Stimulated activated CD4-positive, alpha-beta T cell treated with anti-CD3 and anti-CD28 coated beads, Interleukin-1b, Interleukin-23, amount 100 ng/mL, for 24 hours (primary cell): ENCODE measurements at places on chromosomes 1 and 21.
A peak's percentile ranks its signal among the peaks of the same experiment; 100 is the strongest.

DNA sequence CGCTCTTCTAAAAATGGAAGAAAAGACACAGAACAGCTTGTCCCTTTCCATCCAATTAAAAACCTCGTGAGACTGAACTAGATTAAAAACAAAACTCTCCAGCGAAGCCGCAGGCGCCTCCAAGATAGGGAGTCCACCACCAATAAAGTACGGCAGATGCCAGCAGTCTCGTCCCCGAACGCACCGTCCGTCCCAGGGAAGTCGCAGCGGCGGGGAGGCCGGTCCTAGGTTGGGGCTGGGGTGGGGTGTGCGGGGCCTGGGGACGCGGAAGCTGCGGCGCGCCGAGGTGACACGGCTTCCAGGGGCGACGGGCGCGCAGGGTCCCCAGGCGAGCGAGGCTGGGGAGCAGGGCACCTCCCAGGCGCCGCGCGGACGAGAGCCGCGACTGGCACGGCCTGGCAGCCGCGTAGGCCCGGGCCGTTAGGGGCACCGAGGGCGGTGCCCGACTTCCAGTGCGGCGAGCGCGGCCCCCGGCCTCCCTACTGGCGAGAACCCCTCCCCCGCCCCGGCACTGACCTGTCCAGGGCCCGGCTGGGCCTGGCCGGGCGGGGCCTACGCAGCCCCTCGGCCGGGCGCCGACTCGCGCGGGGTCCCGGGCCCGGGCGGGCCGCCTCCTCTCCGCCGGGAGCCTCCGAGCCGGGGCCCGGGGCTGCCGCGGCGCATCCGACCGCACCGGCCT is 28.3 kb upstream of the A3GALT2 start:
- peak; percentile 12 for DNase-seq

GRCh38 chr21:41478319-41479177 is 29.4 kb downstream of the TMPRSS2 start:
- DNase-seq, result no peak

DNA sequence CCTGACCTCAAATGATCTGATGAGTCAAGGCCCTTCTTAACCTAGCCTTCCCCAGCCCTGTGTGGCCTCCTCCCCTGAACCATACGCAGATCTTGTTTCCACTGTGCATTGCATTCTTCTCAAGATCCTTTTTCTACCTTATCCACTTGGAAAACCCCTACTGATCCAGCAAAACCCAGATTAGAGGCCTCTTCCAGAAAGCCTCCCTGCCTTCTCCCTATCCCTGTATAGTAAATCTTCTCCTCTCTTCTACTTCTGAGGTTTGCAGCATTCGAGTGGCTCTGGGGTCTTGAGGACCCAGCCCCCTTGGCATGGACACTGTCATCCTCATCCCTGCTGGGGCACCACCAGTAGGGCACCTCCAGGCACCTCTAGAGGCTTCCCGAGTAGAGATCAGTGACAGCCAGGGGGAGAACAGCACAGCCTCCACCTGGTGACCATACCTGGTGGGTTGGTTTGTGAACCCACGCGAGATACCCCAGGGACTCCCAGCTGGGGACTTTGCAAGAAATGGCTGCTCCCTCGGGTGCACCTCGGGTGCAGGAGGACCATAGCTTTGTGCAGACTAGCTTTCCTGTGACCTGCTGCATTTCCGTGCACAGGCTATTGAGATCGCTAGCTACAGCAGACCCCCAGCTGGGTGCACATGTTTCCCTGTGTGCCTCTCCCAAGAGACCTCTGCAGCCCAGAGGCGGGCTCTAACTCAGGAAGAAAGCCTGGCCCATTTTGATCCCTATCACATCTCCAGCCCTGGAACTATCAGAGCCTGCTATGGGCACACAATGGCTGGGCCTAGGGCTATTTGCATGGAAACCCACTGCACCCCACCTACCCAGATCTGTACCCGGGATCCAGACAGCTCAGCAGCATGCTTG is 34.2 kb downstream of the MATN1 start:
- no peak for DNase-seq

GRCh38 chr1:170692866-170693575 is 29.1 kb downstream of the PRRX1 start:
- DNase-seq, result no peak

GRCh38 chr1:10105484-10105883 is 72.7 kb downstream of the UBE4B start:
- DNase-seq, result no peak

GRCh38 chr1:150560011-150560438 is 10.8 kb downstream of the ADAMTSL4 start:
- DNase-seq, result peak; percentile 62

DNA sequence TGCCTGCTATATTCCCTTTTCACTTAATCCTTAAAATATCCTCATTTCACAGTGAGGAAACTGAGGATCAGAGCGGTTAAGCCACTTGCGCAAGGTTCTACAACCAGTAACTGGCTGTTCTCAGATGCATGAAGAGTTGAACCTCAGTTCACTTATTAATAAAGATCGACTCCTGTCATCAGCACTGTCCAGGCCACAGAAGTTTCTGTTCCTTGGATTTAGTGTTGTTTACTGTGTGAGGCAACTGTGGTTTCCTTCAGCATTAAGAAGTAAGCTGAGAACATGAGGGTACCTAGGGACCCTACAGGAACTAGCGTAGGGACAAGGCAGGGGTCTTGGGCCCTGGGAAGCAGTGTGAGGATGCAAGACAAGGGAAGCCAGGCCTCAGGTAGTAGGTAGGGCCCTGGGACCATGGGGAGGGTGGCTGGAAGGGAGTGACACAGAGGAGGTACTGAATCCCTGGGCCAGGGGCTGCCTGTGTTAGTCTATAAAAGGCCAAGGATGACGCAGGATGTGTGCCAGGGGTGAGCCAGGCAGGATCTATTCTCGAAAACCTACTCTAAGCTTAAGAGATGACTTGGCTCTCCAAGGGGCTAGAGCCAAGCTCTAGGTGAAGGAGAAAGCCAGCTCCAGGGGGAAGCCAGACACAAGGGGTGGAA is 181.2 kb upstream of the CSF3R start:
- DNase-seq, result no peak

- DNase-seq, result no peak
These were observed 199.1 kb downstream of the SLC45A1 start for GRCh38 chr1:8516793-8517556.

- DNase-seq, result no peak
These were observed 67.8 kb downstream of the SLC37A1 start for GRCh38 chr21:42581336-42581992.

- DNase-seq, result no peak
These were observed 19.6 kb downstream of the ZNF362 start for GRCh38 chr1:33275706-33276572.

DNA sequence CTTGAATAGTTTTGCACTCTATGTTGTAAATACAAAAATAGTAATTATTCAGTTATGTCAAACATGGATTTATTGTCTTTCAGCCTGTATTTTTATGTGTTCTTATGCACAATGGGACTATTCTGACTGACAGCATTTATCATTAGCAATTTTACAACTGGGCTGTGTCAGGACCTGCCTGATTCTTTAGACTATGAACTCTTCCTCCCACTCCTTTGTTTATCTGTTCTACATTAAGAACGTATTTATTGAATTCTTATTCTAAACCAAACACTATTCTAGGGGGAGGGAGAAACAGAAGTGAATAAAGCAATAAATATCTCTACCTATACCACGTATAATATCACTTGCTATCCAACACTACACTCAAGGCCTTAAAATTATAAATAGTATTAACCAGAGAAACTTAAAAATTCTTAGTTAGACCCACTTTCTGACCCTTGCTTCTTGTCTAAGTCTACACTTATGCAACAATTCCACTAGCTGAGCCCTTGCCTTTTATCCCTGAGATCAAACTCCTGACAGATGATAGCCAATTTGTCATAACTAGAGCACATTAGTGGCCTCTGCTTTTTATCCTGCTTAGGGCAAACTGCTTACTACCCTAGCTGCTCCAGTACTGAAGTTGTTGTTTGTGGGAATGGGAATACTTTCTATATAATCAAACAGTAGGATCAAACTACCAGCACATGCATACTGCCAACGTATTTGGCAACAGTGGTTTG is 494.3 kb downstream of the BRINP3 start:
- DNase-seq, result no peak

DNA sequence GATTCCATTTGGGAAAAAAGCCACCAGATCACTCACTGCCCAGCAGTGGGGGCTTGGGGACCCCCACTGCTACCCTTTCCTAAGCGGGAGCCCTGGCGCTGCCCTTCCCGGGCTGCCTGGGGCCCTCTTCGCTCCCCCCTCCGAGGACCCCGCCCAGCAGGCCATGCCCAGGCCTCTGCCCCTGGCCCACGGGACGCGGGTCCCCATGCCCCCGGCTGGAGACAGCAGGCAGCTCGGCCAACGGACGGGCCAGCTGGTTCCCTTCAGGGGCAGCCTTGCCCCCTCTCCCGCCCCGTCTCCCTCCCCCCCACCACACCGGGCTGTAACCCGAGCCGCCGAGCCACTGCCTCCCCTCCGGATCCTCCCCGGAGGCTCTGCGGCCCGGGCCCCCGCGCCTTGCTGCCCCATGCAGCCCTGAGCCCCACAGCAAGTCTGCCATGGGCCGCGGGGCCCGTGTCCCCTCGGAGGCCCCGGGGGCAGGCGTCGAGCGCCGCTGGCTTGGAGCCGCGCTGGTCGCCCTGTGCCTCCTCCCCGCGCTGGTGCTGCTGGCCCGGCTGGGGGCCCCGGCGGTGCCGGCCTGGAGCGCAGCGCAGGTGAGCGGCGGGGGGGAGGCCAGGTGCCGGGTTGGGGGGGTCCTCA is at the start of gene MMP23B:
Gene MMP23B (plus strand): TSS at position 392 of the 639 bp plus-strand sequence. CDS start 46 bp downstream, at position 438.
- no peak for DNase-seq

- DNase-seq, result no peak
These were observed 27.5 kb downstream of the TMEM51 start for GRCh38 chr1:15180945-15181523.

GRCh38 chr21:14744368-14744767 is 198.3 kb upstream of the SAMSN1 start:
- DNase-seq, result no peak

GRCh38 chr1:26029864-26030481 is 8.4 kb downstream of the EXTL1 start:
- no peak for DNase-seq

DNA sequence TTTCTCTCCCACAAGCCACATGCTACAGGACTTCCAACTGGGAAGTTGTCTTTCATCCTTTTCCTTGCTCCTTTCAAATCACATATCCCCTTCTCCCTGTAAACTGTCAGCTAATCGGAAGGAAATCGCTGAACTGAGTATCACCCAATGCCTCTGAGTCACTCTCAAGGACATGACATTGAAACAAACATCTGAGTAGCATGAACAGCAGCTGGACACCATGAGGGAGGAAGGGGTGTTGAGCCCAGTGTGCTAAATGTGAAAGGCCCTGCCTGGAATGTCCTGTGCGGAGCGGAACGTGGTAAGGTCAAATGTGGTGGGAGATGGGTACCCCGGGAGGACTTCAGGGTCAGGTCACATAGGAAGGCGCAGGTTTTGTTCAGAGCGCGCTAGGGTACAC is at the start of gene OR2AJ1:
Gene OR2AJ1 (plus strand): TSS at position 22 of the 400 bp plus-strand sequence. CDS start 8,880 bp downstream, outside the sequence.
- DNase-seq, result no peak

DNA sequence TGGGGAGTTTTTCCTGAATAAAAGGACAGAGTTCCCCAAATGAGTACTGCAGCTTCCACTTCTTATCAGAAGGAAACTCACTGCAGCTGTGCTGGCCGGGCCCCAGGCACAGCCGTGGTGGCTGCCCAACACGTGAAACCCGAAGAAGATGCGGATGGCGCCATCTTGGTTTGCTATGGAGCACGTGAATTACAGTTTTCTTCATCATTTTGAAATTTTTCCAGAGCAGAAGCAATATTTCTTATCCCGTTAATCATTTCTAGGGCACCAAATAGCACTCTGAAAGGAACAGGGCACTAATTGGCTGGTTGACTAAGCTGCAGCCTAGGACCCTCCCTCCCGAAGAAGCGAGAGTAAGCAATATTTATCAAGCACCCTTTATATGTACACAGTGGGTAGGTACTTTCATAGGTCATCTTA is 63.2 kb upstream of the EPS8L3 start:
- DNase-seq, result no peak

DNA sequence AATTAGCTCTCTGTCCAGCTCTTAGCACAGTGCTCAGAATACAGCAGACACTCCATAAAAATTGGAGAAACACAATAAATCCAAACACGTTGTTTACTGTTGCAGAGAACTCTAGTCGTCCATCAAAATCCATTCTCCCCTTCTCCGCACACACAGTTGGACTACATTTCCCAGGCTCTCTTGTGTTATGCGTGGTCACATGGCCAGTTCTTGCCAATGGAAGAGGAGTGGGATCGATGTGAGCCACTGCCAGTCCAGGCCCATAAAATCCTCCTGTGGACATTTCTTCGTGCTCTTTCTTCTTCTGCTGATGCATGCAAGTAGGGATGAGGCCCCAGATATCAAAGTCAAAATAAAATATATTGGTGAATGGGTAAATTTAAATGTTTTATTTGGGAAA is 114.3 kb upstream of the FMN2 start:
- no peak for DNase-seq

DNA sequence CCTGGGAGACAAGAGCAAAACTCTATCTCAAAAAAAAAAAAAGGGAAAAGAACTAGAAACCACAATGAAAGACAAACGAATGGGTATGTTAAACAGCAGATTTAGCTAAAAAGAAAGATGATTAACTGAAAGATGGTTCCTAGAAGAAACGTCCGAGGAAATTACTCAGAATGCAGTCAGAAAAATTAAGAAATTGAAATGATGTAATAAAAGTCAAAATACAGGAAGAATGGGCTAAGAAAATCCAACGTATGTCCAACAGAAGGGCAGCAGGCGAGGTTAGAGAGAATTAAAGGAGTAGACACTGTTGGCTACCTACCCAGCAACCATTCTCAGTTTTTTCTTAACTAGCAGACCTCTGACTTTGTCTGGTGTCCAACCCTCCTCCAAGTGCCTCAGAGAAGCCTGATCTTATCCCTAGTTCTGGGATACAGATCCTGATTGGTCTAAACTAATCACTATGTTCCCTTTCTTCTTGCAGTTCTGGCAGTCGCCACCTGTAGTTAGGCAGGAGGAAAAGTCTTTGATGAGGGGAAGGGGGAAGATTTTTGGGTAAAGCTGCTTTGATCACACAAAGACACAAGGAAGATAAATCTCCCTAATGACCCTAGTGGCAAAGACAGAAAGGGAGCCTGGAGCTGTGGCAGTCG is 25.7 kb downstream of the GPR161 start:
- DNase-seq, result no peak

DNA sequence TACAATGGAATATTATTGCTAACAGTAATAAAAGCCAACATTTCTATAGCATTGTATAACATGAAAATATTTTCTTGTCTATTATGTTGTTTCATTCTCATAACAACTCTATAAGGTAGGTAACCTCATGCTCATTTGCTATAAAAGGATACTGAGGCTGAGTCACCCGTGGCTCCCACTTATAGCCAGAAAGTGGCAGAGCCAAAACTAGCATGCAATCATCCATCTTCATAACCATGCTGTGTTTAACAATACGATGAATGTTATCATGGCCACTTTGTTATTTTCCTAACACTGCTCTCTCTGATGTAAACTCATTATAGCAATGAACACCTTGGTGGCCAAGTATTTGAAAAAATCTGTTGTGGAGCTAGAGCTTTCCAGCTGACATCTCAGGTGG is 80.8 kb upstream of the JUN start:
- DNase-seq, result no peak

DNA sequence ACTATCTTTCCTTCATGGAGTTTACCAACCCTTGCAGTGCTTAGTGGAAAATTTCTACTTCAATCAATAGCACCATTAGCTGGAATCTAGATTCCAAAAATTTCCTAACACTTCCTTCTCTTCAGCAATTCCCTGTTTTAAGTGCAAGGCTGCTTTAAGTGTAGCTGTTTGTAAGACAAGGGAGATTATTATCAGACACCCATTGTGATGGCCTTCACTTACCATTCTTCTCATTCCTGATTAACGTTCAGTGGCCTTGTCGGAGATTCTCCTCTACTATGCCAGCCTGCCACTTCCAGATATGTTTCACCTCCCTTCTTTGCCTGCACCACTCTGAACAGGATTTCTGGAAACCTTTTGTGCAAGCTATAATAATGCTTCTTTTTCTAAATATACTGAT is 464.9 kb upstream of the ADGRL2 start:
- no peak for DNase-seq
